Neural progenitor cell (in vitro differentiated cells): ENCODE measurements at places on chromosomes 7 and 10.
A peak's percentile ranks its signal among the peaks of the same experiment; 100 is the strongest.

DNA sequence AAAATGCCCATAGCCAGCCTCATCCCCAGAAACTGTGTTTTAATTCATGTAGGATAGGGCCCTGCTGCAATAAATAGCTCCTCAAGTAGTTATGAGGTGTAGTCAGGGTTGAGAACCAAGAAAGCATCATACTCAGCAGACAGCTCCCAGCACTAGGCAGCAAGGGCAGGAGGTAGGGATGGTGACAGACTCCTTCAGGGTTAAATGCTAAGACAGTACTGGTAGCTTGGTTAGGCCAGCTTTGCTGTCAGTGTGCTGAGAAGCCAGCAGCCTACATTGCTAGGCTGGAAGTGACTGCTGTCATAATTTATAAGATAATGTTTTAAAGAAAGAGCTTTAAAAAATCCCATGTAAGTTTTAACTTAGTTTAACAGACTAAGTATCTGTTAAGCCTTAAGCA lies 113.9 kb upstream of the IMMP2L start:
- DNase-seq: no peak
- no peak overlapping the region for H3K4me3 ChIP-seq
- peaks cover 3% of the 10 kb centered on the region for H3K4me1 ChIP-seq
- H3K36me3 ChIP-seq: no peaks in the 10 kb centered on the region
- no peaks in the 10 kb centered on the region for H3K27me3 ChIP-seq
- no peak overlapping the region for H3K27ac ChIP-seq

DNA sequence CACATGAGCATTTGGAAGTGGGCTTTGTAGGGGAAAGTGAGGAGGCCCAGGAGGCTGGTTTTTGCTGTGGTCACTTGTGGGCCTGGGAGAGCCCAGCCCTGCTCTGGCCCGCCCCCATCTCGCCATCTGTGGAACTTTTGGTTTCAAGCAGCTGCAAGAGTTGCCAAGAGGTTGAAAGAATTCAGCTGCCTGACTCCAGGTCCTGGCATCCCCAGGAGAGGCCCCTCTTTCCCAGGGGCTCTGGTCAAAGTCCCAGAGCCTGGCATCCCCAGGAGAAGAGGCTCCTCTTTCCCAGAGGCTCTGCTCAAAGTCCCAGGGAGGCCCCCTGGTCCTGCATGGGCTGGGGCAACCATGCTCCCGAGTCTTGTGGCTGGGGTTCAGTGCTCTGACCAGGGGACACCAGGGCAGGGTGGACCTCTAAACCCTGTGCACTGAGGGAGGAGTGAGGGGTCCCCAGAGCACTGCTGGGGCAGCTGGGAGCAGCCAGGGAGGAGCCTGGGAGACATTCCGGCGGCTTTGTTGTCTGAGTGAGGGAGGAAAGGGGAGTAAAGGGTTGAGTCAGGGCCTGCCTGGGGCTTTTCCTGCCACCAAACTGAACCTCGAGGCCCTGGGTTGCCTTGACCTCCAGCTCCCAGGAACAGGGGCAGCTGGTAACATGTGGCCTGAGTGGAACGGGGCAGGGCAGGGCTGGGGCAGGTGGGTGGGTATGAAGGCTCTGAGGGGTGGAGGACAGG lies 27.7 kb upstream of the CSGALNACT2 start:
- H3K27ac ChIP-seq: no peak overlapping the region
- no peaks in the 10 kb centered on the region for H3K4me1 ChIP-seq
- H3K4me3 ChIP-seq: no peak overlapping the region
- H3K27me3 ChIP-seq: no peaks in the 10 kb centered on the region
- no peaks in the 10 kb centered on the region for H3K36me3 ChIP-seq
- DNase-seq: no peak

DNA sequence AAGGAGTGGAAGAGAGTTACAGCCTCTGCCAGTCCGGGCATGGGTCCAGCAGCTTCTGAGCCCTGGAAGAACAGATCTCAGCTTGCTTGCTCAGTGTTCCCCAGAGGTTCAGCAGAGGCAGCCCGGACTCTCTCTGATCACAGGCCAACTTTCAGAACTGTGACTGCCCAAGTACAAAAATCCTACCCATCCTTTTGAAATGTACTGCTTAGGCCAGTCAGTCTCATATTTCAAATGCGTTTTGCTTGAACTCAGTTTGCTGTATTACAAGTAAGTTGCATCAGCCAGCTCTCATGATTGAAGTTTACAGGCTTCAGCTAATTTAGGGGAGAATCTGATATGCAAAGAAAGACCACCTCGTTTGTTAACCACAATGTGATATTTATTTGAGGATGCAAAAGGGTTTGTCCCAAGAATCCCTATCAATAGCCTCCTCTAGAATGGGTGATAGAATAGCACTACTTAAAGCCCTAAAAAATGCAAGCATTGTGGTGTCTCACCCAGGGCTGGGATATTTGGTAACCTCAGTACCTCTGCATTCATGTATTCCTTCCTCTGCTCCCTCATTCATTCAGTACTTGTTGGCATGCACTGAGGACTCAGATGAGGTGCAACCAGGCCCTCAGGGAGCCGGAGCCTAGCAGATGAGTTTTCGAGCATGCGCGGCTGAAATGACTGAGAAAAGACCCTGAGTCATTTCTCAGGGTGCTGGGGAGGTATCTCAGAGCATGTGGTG lies 7.0 kb downstream of the AIMP2 start:
- H3K4me3 ChIP-seq: no peak overlapping the region
- H3K27ac ChIP-seq: no peak overlapping the region
- no peak for DNase-seq
- no peaks in the 10 kb centered on the region for H3K27me3 ChIP-seq
- H3K36me3 ChIP-seq: no peaks in the 10 kb centered on the region

DNA sequence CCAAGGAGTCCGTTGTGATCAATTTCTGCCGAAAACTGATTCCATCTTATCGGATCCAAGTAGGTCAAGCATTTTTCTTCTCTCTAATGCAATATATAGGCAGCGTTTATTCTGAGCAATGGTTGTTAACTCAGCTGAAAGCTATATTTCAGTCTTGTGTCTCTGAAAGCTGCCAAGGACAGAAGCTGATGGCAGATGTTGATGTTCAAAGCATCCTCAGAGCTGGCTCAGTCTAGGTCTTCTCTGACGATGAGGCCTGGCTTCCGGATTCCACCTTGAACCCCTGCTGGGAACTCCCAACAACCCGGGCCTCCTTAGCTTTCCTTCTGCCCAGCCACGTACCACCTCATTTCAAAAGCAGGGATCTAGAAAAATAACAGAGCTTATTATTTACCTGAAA lies 863.6 kb downstream of the NRG3 start:
- no peak for DNase-seq
- H3K4me1 ChIP-seq: peaks cover 16% of the 10 kb centered on the region
- H3K27me3 ChIP-seq: no peaks in the 10 kb centered on the region
- no peak overlapping the region for H3K27ac ChIP-seq
- no peaks in the 10 kb centered on the region for H3K36me3 ChIP-seq

GRCh38 chr7:8125680-8126444 lies 136.1 kb downstream of the ICA1 start:
- H3K4me1 ChIP-seq: no peaks in the 10 kb centered on the region
- H3K4me3 ChIP-seq: no peak overlapping the region
- H3K27me3 ChIP-seq: no peaks in the 10 kb centered on the region
- no peaks in the 10 kb centered on the region for H3K36me3 ChIP-seq
- no peak for DNase-seq

DNA sequence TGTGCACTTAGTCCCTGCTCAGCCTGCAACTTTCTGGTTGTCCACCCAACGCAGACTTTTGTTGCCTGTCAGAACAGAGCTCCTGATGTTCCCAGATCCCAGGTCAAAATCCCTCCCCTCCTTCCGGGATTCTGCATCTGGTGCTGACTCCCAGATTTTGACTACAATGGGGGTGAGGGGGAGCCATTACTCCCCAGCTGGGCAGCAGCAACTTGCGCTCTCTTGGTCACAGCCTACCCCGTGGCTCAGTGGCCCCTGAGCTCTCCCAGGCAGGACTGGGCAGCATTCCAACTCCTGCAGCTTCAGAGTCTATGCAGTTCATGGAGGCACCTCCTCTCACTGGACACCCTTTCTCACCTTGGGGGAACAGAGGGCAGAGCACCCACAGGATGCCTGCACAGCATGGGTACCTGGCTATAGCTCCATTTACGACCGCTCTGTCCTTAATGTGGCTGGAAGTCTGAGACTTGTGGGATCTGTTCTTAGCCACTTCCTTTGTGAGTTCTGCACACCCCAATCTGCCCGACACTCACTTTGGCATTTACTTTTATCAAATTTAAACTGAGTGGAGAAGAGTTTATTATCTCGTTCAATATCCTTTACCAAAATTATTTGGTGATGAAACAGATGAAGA lies 545.5 kb upstream of the MGMT start:
- no peaks in the 10 kb centered on the region for H3K36me3 ChIP-seq
- no peaks in the 10 kb centered on the region for H3K27me3 ChIP-seq

- no peak overlapping the region for H3K4me3 ChIP-seq
- no peaks in the 10 kb centered on the region for H3K27me3 ChIP-seq
- H3K27ac ChIP-seq: no peak overlapping the region
- H3K36me3 ChIP-seq: no peaks in the 10 kb centered on the region
- peak; percentile 60 for DNase-seq
- H3K4me1 ChIP-seq: no peaks in the 10 kb centered on the region
These were observed 124.4 kb downstream of the PON1 start for GRCh38 chr7:95199779-95200558.

DNA sequence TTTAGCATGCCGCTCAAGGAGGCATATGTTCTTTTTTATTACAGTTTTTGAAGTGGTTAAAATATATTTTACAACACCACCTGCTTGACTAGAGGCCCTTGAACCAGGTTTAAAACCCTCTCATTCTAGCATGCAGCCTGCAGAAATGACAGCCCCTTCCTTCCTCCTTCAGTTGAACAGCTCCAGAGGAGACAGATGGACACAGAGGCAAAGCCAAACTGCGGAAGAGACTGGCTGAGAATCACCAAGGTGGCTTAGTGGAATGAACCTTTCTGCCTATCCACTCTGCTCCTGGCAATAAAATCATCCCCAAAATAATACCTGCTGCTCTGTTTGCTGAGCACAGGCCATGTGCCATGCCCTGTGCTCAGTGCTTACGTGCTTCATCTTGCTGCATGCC lies 23.9 kb upstream of the PLPP4 start:
- H3K4me1 ChIP-seq: no peaks in the 10 kb centered on the region
- H3K4me3 ChIP-seq: no peak overlapping the region
- H3K27ac ChIP-seq: no peak overlapping the region
- DNase-seq: no peak
- H3K27me3 ChIP-seq: no peaks in the 10 kb centered on the region

GRCh38 chr7:47638679-47639315 lies 56.9 kb upstream of the TNS3 start:
- no peak overlapping the region for H3K4me3 ChIP-seq
- H3K27ac ChIP-seq: no peak overlapping the region
- H3K36me3 ChIP-seq: peaks cover under 1% of the 10 kb centered on the region
- DNase-seq: no peak
- no peaks in the 10 kb centered on the region for H3K27me3 ChIP-seq

DNA sequence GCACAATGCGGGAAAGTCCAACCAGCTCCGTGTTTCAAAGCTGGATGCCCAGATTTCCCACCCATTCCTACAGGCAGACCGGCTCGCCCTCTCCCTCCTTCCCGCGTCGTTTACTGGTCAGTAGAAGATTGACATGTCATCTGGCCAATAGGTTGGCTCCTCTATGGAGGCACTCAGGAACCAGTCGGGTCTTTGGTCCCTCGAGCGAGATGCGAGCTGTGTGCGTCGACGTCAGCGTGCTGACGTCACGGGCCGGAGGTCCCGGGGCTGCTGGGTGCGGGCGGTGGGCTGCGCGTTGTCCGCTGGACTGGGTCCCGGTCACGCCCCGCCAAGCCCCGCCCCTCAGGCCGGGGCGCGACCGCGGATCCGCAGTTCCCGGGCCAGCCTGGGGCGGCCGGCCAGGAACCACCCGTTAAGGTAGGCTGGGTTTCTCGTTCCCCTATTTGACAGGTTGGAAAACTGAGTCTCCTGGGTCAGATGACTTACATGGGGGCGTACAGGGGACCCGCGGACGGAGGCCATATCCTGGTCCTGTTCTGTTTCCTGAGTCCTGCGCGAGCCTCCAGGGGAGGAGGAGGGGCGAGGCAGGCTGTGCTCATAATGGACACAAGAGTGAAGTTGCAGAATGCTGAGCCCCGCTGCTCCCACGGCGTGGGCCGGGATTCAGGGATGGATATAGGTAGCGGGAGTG lies at the start of gene STARD3NL:
TSS of gene STARD3NL (plus strand) at position 242 of the 691 bp plus-strand sequence. CDS start 29,260 bp downstream, outside the sequence.
- H3K4me1 ChIP-seq: peaks cover 7% of the 10 kb centered on the region
- peak within 1 kb of the TSS; percentile 84 for H3K4me3 ChIP-seq
- H3K27me3 ChIP-seq: no peaks in the 10 kb centered on the region
- H3K36me3 ChIP-seq: no peaks in the 10 kb centered on the region
- H3K27ac ChIP-seq: peak within 1 kb of the TSS; percentile 73

GRCh38 chr7:157515342-157516041 lies 178.7 kb downstream of the DNAJB6 start:
- no peak overlapping the region for H3K27ac ChIP-seq
- peaks cover 10% of the 10 kb centered on the region for H3K27me3 ChIP-seq
- peak; percentile 30 for DNase-seq
- H3K4me1 ChIP-seq: no peaks in the 10 kb centered on the region

DNA sequence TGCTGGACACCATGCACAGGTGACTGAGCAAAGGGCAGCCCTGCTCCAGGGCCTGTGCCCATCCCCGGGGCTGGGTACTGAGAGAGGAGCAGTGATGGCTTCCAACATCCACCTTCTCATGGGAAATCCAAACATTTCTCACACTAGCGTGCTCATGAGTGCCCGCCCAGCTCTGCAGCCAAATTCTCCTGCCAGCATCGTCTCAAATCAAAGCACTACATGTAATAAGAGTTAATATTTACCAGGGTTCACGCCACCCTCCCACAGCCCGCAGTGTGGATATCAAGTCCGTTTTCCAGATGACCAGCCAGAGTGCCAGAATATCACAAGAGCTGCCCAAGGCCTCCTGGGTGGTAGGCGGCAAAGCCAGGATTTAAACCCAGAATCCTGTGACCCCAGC lies 12.1 kb downstream of the IL15RA start:
- no peak overlapping the region for H3K27ac ChIP-seq
- H3K36me3 ChIP-seq: no peaks in the 10 kb centered on the region
- no peaks in the 10 kb centered on the region for H3K4me1 ChIP-seq
- no peak for DNase-seq
- no peak overlapping the region for H3K4me3 ChIP-seq

- DNase-seq: no peak
- peaks cover 3% of the 10 kb centered on the region for H3K4me1 ChIP-seq
- no peaks in the 10 kb centered on the region for H3K27me3 ChIP-seq
- no peak overlapping the region for H3K27ac ChIP-seq
- no peak overlapping the region for H3K4me3 ChIP-seq
These were observed 255.5 kb downstream of the SNX10 start for GRCh38 chr7:26547156-26547555.

DNA sequence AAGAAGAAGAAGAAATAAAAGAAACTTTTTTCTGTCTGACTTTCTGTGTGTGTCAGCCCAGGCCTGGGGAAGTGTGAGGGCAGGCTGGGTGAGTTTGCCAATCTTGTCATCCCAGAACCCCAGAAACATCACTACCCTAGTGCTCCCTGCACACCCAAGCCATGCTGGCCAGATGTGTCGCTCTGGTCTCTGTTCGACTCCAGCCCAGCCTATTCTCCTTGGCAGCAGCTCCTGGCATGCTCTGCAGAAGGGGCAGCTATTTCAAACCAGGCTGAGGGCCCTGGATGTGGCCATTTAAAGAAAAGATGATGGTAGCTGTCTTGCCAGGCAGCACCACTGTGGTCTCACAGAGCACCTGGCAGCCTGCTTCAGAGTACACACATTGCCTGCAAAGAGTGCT lies 334.1 kb downstream of the RPS24 start:
- H3K4me3 ChIP-seq: no peak overlapping the region
- DNase-seq: no peak
- H3K36me3 ChIP-seq: no peaks in the 10 kb centered on the region
- peaks cover 27% of the 10 kb centered on the region for H3K4me1 ChIP-seq

GRCh38 chr10:92153-92552 lies 43.1 kb upstream of the TUBB8 start:
- H3K4me1 ChIP-seq: no peaks in the 10 kb centered on the region
- H3K36me3 ChIP-seq: no peaks in the 10 kb centered on the region
- no peak overlapping the region for H3K4me3 ChIP-seq
- DNase-seq: no peak

- no peak overlapping the region for H3K4me3 ChIP-seq
- no peaks in the 10 kb centered on the region for H3K27me3 ChIP-seq
- H3K4me1 ChIP-seq: no peaks in the 10 kb centered on the region
These were observed 17.6 kb upstream of the BAZ1B start for GRCh38 chr7:73539709-73540108.
